Urinary bladder (tissue), 4 donors: ENCODE measurements at places on chromosomes 7 and 10.

GRCh38 chr7:157014635-157015555 is 4.4 kb upstream of the MNX1 start:
- no peak for DNase-seq

DNA sequence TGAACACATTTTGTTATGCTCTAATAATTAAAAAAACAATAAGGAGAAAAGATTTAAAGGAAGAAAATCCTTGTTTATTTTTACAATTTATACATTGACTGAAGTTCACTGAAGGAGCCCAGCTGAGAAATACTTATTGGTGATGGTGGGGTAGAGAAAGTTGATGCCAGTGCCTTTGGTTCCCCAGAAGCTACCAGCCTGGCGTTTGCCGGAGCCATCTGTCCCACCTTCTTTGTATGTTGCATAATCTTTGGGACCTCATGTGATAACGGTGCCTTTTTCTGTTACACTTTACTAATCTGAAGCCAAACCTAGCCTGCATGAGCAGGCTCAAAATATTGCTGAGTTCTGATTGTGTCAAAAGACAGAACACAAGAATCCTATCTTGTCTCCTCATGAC is 22.7 kb downstream of the ZNF365 start:
- no peak for DNase-seq

- no peak for DNase-seq
These were observed 231.5 kb upstream of the GLI3 start for GRCh38 chr7:42468471-42468870.

- no peak for DNase-seq
These were observed 687 bp upstream of the ARMC3 start for GRCh38 chr10:22927166-22927565.
